Activated naive CD4-positive, alpha-beta T cell treated with anti-CD3 and anti-CD28 coated beads, Interleukin-2, amount 10 ng/mL, durations not matched to agents 7 days and 5 days (primary cell): ENCODE measurements at places on chromosomes 6 and 20.

- DNase-seq = no peak
Observed at GRCh38 chr6:40852779-40853373, 186.1 kb downstream of the UNC5CL start.

DNA sequence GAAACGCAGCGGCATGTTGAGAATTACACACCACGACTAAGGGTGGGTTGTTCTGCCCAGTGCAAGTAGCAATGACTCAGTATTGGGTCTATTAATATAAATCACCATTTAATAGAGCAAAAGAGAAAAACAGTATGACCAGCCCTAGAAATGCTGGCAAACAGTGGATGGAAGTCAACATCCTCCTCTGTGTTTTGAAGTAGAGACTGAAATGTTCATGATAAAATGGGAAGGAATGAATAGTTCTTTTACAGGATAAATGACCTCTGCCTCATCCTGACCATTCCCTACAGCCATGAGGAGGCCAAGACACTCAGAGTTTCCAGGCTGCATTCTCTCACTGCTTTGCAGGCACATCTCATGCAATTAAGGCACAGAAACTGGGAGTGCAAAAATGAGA is 111.8 kb downstream of the PSMB1 start:
- DNase-seq = no peak

DNA sequence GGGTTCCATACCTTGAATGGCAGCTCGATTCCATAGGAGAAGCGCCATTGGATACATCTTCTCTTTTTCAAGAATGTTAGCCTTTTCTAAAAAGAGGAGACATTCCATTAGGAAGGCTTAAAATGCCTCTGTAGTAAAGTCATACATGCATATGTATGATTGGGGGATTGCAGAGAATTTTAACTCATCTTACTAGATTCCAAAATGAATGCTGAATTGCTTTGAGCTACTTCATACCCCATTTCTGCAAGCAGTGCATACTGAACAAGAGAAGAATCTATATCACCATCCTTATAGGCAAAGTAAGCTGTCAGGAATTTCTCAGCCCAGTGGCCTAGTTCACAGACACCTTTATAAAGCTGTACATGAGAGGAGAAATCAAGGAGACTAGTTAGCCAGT is 80.3 kb downstream of the NDUFAF5 start:
- DNase-seq = no peak

- no peak for DNase-seq
Observed at GRCh38 chr6:110524305-110524704, 47.9 kb upstream of the SLC22A16 start.

GRCh38 chr6:45617441-45617840 is 239.7 kb upstream of the SUPT3H start:
- DNase-seq = no peak

DNA sequence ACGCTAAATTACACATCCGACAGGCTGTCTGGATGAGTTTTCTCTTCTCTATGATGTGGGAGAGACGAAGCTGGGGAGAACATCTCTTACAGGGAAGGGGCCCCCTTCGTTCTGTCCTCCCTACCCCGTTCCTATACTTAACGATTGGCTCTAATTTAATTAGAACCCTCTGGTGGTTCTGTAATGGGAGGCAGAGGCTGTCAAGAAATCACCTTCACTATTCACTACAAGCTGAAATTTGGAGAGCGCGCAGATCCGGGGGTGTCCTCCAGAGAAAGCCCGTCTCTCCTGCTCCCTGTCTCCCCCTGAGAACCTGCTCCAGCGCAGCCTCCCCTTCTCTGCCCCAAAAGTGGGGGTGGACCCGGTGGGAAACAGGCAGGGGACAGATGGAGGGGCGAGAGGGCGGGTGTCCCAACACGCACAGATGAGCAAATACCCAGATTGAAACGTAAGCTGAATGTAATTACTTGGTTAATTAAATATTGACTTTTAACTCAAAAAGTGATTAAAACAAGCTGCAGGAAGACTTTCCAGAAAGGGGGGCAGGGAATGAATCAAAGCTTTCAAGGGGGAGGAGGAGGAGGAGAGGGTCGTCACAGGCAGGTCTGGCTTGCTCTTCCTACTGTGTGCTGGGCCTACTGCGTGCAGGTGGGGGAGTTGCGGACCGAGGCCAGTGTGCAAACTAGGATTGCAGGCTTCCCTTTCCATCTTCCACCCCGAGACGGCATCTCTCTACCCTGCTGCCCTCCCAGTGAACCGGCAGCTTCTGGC is 1.3 kb downstream of the SULF2 start:
- DNase-seq = no peak

DNA sequence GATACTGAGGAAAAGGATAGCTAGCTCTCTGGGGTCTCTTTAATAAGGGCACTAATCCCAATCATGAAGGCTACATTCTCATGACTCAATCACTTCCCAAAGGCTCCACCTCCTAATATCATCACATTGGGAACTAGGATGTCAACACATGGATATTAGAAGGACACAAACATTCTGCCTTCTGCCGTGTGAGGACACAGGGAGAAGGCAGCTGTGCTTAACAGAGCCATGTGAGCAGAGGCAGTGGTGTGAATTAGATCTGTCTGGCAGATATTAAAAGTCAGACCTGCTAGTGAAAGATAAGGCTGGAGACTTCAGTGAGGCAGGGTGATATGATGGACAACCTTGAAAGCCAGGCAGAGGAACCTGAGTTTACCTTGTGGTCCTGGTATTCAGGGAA is 341.9 kb downstream of the ARHGAP18 start:
- no peak for DNase-seq

DNA sequence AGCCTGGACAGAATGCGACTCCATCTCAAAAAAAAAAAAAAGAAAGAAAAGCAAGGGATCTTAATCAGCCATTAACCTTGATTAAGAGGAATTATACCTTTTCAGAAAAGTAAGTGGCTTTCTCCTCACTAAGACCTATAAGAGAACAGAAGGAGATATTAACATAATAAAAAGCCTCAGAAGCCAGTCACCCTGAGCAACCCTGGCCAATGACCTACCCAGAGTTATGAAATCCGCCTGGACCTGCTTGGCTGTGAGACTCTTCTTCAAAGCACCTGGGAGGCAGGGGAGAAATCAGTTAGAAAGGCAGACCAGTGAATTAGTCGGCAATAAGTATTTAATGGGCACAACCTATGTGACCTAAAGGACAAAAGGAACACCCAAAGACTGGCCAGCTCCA is 32.7 kb upstream of the C20orf203 start:
- no peak for DNase-seq

DNA sequence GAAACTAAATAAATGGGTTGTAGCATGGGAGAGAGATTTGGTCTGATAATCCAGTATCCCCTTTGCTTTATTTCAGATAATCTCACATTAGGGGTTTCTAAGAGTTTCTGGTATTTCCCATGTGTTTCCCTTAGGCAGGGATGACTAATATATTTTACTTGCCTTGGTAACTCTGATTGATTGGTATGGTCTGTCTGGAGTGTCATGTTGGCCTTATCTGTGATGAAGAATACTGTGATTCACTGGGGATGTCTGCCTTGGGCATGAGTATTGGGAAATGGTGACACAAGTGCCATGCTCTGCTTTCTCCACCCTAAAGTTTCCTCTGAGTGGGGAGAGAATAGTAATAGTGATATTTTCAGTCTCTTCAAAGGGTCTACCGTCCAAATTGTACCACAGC is 10.1 kb downstream of the SLC22A2 start:
- DNase-seq = no peak

GRCh38 chr6:97427648-97428047 is 144.6 kb upstream of the MMS22L start:
- DNase-seq = no peak
